Non-pigmented ciliary epithelial cell (primary cell): ENCODE measurements at places on chromosomes 3 and 15.
A peak's percentile ranks its signal among the peaks of the same experiment; 100 is the strongest.

- peak; percentile 6 for DNase-seq
Measured at GRCh38 chr15:50506121-50506520, 40.3 kb downstream of the USP50 start.

- no peak for DNase-seq
Measured at GRCh38 chr3:4983739-4984510, 4.7 kb downstream of the BHLHE40 start.

GRCh38 chr15:81596159-81596865, 222.3 kb upstream of the TMC3 start:
- DNase-seq: no peak

GRCh38 chr15:70049701-70050301, 47.9 kb downstream of the TLE3 start:
- no peak for DNase-seq

GRCh38 chr15:65027593-65027992, 1.8 kb downstream of the MTFMT start:
- DNase-seq: no peak

- no peak for DNase-seq
Measured at GRCh38 chr3:69743975-69744906, 5.0 kb downstream of the MITF start.

GRCh38 chr3:71022551-71023335, 560.8 kb downstream of the FOXP1 start:
- no peak for DNase-seq

DNA sequence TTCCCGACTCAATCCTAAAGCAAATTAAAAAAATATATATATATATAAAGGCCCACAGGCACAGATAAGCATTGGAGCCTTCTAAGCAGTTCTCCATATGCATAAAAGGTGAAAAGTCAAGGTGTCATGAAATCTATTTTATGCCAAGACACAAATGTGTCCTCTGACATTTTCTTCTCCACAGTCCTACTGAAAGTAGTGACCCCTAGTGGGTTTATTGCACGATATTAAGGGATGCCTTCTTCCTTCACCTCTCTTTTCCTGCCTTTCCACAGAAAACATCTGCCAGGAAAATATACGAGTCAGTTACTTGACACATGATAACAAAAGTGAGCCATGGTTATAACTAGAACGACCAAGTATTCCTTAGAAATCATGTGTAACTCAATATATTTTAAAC, 303.2 kb downstream of the TIGIT start:
- no peak for DNase-seq

- DNase-seq: no peak
Measured at GRCh38 chr15:89877083-89877425, 16.7 kb downstream of the AP3S2 start.

GRCh38 chr3:171648069-171648468, 162.2 kb downstream of the PLD1 start:
- DNase-seq: no peak

DNA sequence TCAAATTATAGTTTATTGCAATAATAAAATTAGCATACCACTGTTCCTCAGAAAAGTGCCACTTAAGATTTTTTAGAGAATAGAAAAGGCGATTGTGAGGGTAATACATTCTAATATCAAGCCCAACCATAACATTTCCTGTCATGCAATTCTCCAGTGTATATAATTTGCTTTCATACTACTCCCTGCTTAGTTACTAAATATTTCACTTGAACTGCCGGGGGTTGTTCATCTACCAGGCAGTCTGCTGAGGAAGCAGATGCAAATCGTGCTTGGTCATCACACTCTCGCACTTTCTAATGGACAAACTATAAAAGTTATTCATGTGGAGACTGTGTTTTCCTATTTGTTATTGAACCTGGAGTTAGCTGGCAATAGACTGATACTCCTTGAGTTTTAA, 645.6 kb upstream of the CBLB start:
- DNase-seq: no peak

- DNase-seq: no peak
Measured at GRCh38 chr15:100729461-100729860, 127.1 kb downstream of the ASB7 start.

- DNase-seq: no peak
Measured at GRCh38 chr3:57709559-57709958, 16.7 kb upstream of the DENND6A start.

- DNase-seq: no peak
Measured at GRCh38 chr15:97968380-97968779, 7.9 kb downstream of the ARRDC4 start.

DNA sequence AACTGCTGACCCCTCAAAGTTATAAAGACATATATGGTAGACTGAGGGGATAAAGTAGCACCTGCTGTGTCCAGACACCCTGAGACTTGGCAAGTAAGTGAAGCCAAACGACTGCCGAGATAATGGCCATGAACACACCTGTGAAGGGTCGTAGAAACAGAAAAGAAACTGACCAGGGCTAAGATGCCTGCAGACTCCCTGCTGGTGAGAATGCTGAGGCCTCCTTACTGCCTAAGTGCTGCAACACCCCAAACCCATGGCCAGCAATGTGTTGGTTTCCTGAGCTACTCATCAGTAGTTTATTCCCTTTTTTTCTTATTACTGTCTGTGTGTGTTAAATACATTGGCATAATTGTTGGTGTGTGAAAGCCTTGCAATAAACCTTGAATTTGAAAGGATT, 233.8 kb downstream of the ZNF385D start:
- no peak for DNase-seq

DNA sequence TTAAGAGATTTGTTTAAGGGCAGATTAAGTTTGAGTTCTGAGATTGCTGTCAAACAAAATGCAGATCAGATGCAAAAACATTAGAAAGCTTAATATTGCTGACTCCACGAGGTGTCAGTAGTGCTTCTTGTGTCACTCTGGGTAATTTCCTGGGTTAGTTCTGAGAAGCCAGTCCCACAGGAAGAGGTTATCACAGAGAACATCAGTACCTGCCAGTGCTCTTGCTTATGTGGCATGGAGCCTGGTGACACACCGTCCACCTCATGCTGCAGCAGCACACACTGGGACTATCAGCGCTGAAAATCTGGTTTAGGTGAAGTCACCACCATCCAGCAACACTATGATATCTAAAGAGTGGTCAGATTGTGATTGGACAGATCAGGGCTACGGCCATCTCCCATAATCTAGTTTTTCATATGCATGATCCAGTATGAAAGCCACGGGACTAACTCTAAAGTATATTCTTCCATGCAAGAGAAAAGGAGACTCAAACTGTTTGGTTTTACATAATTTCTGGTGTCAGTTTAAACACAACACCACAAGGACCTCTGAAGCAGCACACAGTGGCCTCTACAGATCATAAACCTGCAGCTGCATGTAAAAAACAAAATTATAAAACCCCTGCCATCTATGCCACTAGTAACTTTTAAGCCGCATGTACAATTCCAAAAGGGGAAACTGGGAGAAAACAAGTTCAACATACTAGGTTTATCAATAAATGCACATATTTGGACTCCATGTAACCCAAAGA, 36.1 kb upstream of the MYO5C start:
- no peak for DNase-seq

DNA sequence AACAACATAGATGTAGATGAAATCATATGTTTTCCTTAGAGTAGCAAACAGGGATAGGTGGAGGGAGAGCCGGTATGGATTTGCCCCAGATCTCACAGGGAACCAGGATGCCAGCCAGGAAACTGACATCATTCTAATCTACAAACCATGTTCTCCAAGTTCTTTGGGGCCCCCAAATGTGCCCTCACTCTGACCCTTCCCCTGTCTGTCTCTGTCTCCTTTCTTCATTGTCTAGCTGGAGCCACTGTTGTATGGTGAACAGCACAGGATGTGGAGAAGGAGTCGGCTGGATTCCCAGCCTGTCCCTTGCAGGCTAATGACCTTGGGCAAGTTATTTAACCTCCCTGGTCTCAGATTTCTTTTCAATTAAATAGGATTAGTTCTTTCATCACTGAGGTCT, 962 bp downstream of the ATP13A5 start:
- no peak for DNase-seq

DNA sequence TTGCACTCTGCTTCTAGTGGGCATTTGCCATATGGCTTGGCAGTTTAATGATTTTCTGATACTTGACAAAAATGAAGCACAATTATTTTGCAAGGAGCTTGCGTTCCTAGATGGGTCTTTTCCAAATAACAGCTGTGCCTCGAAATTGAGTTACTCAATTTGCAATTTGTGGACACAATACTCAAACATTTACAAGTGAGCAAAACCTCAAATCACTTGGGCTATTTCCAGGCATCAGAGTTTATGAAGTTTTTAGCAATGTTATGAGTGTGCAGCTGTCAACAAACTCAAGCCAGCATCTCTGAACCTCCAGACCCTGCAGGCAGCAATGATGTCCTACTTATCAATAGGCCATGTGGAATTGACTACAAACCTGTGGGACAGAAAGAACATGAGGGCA, 41.3 kb downstream of the NMNAT3 start:
- DNase-seq: no peak

DNA sequence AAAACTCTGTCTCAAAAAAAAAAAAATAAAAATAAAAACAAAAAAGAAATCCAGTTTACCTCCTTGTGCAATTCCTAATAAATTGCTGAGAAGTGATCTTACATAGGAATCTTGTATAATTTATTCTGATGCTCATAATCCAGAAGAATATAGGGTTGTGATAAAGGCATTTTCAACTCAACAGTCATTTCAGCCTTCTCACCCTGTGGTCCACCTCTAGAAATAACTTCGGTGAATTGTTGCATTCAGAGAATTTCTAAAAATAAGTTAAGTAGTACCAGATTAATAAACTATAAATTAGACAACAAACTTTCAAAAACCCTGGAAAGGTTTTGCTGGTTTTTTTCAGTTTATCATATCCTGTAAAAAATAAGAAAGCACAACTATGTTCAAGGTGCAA, 20.2 kb downstream of the RAF1 start:
- no peak for DNase-seq

DNA sequence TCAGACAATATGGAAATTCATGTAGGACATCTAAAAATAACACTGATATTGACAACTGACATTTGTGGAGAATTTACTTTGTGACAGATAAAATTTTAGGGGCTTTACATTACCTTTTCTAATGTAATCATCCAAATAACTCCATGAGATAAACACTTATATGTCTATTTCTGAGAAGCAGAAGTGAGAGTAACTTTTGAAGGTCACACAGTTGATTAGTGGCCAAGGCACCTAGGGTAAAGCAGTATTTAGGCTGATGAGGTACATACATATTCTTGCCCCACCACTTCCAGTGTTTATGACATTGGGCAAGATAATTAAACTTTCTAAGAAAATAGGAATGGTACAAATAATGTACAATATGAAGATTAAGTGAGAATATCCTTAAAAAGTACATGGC, 248.4 kb downstream of the CPNE4 start:
- DNase-seq: no peak

DNA sequence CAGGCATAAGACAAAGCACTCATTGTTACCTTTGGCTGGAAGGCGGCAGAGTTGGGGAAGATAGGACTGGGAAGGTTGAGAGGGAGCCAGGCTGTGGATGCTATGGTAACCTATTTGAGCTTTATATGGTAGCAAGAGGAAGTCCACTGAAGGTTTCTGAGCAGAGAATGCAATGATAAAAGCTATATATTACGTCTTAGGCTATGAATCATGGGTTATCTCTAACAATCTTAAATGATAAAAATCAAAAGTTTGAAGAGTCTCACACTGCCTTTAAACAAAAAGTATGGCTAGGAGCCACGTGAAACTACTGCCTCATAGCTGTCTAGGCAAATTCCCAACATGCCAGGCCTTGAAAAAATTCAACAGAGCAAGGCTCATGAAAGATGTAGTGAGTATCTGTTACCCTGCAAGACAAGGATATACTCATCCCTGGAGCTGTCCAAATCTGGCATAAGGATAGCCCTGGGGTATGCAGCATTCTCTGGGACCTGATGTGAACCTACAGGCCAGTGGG, 4.1 kb downstream of the P3H2 start:
- no peak for DNase-seq

DNA sequence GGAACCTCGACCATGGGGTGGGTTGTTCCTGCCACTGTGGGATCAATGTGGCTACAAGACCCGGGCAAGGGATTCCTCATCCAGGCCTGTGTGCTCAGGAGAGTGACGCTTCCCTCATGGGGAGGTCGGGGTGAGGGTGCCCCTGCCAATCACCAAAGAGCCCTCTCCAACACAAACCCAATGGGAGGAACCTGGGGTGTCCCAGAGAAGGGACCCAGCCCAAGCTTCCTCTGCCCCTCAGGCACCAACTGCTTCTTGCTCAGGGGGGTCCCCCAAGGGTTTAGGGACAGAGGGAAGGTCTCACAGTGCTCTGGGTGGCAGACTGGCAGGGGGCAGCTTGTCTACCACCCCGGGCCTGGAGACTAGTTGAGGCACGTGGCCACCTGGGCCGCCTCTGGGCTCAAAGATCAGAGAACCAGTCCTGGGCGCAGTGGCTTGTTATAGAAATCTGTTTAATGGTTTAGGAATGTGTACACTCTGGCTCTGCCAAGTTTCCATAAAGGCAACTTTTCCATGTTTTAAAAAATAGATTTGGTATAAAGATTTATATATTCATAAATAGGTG, 26.6 kb downstream of the GP9 start:
- no peak for DNase-seq

GRCh38 chr3:183428447-183429211, at the start of gene MCF2L2:
Gene MCF2L2 (minus strand): TSS chr3:183428619. CDS start chr3:183427977, 642 bp downstream.
- no peak for DNase-seq

- DNase-seq: no peak
Measured at GRCh38 chr3:40608091-40608490, 83.3 kb downstream of the ZNF621 start.

DNA sequence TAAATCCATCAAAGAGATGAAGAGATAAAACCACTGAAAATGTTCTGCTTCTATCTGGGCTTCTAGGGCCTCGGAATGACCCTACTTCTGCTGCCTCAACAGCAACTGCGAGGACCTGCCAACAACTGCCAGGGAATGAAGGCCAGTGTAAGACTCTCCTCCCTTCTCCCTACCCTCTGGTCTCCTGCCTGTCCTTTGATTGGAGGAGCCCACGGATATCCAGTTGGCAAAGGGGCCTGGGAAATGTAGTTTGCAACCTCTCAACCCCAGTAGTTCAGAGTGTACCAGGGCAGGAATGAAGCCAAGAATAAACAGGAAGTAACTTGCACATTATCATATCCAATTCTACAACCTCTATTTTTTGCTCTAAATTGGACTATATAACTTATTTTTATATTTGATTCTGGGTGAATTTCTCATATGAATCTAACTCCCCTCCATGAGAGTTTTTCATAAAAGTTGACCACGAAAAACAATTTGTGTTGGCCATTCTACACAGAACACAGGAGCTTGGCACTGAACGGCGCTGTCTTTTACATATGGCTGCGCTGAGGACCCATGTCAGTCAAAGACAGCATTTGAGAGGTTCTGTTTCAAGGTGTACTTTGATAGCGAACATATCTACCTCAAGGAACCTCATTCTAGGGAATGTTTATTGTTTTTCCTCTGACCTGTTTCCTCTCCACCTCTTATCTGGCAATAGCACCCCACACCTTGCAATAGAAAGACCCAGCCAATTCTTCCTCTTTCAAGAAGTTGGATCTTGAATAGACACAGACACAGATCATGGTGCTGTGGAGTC, 91.1 kb upstream of the RNF7 start:
- no peak for DNase-seq
